ENCODE measurements at places on chromosomes 4 and X.

DNA sequence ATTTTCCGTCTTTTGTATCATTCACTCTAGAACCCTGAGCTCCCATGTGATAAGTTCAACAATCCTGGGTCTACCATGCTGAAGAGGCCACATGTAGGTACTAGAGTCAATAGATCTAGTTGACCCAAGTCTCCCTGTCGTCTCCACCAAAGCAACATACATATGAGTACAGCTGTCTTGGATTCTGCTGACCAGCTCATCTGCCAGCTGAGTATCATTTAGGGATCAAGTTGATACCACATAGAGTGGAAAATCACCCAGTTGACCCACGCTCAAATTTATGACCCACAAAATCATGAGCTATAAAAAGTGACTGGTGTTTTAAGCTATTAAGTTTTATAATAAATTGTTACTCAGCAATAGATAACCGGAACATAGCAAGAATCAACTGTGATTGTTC, 61.8 kb downstream of the DMD start:
- DNase-seq, result no peak

GRCh38 chr4:95546221-95546620, 2.6 kb downstream of the UNC5C start:
- DNase-seq, result no peak

- no peak for DNase-seq
These were observed 65.7 kb upstream of the PSAPL1 start for GRCh38 chr4:7500404-7500803.

DNA sequence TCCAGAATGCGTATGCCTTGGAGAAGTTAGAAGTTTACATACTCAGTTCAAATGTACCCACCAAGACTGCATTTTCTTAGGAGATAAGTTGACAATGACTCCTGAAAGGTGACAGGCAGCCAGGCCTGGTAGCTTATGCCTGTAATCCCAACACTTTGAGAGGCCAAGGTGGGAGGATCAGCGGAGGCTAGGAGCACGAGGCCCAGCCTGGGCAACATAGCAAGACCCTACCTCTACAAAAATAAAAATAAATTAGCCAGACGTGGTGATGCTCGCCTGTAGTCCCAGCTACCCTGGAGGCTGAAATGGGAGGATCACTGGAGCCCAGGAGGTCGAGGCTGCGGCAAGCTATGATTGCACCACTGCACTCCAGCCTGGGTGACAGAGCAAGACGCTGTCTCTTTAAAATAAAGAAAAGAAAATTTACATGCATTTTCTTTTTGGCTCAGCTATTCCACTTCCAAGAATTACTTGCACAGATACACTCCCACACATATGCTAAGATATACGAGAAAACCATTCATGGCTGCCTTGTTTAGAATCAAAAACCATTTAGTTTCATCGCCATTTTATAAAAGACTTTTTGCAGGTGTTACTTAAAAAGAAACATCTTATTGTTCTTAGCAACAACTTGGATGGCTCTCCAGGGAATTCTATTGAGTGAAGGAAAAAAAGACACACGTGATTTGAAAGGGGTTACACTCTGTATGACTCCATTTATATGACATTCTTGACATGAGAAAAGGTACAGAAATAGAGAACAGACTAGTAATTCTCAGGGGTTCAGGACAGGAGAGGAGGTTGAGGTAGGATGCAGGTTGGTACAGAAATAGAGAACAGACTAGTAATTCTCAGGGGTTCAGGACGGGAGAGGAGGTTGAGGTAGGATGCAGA, 66.3 kb downstream of the DHRSX start:
- DNase-seq, result no peak

- no peak for DNase-seq
These were observed 41.1 kb upstream of the PPARGC1A start for GRCh38 chr4:23930750-23931488.

DNA sequence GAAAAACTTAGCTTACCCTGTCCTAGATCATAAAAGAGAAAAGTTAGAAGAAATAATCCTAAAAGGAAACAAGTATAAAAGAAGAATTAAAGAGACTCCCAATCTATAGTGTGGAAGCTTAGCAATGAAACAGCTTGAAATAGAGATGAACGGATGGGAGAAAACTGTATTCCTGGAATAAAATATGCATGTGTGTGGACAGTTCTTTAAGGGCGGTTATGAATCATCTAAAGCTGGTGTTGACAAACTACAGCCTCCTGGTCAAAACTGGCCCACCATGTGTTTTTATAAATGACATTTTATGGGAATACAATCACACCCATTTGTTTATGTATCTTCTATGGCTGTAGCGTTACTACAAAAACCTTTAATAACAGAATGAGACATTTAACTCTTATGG, 69.4 kb downstream of the OR13H1 start:
- no peak for DNase-seq

DNA sequence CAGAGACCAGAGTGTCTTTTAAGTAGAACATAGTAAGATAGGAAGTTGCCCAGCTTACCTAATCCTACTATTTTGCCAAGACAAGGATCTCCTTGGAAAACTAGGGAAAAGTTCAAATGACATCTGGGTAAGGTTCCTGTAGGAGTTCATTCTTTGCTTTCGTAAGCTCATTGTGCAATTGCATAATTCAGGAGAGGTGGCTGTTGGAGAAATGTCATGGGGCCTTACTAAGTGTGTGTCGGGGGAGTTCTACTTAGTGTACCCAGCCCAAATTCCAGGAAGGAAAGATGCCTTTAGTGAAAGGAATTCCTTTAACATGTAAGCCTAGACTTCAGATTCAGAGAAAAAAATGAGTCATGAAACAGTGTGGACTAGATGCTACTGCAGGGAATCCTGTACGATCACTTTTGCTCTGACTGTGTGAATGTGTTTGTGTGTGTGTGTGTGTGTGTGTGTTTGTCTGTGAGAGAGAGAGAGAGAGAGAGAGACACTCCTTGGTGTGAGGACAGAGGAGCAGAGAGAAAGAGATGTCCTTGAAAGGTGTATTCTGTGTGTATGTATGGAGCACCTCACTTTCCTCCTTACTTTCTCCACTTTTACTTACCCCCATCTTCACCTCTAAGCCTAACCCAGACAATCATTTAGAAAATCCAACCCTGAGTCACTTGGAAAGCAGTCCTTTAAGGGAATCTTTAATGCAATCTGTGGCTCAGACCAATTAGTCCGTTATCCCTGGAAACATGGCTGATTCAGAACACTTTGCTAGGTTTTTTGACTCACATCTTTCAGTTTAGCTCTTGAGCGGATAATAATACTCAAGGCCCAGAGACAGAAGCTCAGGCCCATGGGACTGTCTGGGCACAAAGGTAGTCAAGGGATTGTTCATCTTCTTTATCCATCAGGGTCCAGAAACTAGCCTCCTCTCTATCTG, 114.5 kb upstream of the ACSL4 start:
- DNase-seq, result peak; percentile 75

GRCh38 chr4:41028392-41029076, 185.8 kb downstream of the APBB2 start:
- no peak for DNase-seq

DNA sequence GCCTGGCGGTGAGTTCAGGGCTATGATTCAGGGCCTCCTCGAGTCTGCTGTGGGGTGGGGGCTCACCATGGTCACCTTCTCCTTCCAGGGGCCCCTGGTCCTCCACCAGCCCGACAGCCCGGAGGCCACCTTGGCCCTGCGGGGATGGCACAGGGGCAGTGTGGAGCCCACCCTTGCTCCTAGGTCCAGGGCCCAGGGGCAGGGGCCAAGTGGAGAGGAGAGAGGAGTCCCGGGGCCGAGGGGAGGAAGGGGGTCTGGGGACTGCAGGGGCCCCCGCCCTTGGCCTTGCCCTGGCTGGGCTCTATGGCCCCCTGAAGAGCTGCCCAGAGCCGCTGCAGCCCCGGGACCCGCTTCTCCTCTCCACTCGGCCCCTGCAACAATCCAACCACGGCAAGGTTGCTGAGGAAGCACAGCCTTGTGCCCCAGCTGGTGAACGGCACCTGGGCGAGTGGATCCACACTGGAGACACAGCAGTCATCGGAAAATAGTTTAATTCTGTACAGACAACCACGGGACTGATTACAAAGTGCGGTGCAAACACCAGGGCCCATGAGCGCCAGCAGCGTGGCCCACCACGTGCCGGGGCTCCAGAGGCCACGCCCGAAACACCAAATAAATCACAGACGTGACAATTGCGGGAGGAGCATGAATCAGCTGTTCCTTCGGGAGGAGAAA, 23.0 kb upstream of the CPLX1 start:
- DNase-seq, result no peak

- DNase-seq, result no peak
These were observed 46.8 kb upstream of the BCOR start for GRCh38 chrX:40144576-40144975.

- no peak for DNase-seq
These were observed 13.6 kb downstream of the ABCG2 start for GRCh38 chr4:88144866-88145300.

DNA sequence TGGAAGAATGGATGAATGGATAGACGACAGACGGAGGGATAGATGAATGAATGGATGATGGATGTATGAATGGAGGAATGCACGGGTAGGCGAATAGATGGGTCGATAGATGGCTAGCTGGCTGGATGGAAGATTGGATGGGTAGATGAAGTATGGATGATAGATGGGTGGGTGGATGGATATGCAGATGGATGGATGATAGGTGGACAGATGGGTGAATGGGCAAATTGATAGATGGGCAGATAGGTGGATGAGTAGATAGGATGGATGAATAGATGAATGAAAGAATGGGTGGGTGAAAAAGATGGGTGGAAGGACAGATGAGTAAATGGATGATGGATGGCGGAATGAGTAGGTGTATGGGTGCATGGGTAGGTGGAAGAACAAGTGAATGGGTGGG, 57.3 kb downstream of the EVC2 start:
- DNase-seq, result no peak

DNA sequence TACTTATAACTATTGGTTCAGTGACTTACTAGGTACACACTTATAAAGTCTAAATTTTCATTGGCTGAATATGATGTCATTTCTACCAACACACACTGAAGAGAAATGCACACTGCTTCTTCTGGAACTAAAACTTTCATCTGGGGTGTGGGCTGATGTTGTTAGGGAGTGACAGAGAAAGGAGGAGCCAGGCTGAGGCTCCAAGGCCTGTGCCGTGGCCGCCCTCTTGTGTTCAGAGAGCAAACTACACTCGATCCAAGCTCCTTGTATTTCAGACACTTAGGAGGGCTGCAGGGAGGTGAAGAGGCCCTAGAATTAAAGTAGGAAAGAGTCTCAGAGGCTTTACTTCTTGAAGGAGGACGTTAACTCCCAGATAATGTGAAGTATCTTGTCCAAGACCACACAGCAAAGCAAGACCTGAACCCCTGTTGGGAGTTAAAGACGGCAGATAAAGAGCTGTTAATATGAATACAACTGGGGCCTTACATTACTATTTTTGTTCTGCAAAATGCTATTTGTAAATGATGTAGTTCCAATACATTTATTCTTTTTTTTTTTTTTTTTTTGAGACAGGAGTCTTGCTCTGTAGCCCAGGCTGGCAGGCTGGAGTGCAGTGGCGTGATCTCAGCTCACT, 137.5 kb downstream of the AFAP1 start:
- no peak for DNase-seq

DNA sequence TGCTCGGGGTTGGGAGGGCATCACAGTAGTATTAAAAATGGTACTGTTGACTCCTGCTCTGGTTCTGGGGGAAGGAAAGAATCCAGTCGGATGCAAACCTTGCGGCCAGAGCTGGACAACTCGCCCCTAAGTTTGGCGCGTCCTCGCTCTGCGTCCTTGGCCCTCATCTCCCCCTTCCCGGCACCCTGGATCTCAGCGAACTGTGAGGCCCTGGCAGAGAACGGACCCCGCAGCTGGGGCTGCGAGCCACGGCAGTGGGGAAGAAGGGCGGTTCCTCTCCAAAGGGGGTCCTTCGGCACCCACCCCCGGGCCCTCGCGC, 14.0 kb downstream of the ARHGEF6 start:
- DNase-seq, result no peak

GRCh38 chr4:134388351-134388750, 186.8 kb upstream of the PABPC4L start:
- no peak for DNase-seq

- DNase-seq, result no peak
These were observed 134.4 kb upstream of the CPEB2 start for GRCh38 chr4:14867847-14868246.

DNA sequence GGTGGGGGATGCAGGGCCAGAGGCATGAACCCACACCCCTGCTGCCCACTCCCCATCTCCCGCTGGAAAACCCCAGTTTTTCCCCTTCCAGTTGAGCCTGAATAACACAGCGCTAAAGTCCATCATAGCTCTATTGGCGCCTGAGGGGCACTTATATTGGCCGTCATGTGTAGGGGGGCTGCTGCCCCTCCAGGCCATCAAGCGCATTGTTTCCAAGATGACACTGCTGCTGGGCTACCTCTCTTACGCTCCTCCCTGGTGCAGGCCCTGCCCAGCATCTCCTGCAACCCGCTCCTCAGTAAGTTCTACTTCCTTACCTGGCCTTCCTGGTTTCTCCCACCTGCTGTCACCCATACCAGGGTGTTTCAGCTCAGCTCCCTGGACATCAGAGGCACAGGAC, 205.0 kb upstream of the RPL34 start:
- no peak for DNase-seq

GRCh38 chr4:127889903-127890302, 9.2 kb downstream of the PLK4 start:
- no peak for DNase-seq

DNA sequence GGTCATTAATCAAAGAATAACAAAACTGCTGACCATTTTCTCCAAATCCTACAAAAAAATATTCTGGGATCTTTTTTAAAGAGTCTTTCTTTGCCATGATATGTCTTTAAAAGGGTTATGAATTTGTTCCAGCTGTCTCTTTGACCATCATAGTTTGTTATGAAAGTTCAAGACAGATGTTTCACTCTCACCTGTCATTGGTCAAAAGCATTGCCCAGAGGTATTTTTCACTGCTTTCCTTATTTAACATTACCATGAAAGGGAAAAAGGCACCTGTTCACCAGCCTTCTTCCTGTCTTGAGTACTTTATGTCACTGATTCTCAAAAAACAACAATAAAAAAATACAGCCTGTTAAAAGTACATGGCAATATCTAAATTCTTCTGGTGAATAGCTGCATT, 643.8 kb downstream of the FAT4 start:
- DNase-seq, result no peak

DNA sequence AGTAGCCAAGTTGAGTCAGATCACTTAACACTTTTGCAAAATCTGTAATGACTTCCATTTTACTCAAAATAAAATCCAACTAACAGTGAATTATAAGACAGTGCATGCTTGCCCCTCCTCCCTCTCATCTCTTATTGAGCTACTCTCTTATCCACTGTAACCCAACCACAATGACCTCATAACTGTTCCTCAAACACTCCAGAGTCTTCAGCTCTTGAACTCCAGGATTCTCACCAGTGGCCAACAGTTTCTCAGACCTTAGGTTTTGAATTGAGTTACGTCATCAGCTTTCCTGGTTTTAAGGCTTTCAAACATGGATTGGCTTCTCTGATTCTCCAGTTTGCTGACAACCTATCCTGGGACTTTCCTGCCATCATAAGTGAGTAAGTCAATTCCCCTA, 938.3 kb downstream of the RAB28 start:
- DNase-seq, result no peak

DNA sequence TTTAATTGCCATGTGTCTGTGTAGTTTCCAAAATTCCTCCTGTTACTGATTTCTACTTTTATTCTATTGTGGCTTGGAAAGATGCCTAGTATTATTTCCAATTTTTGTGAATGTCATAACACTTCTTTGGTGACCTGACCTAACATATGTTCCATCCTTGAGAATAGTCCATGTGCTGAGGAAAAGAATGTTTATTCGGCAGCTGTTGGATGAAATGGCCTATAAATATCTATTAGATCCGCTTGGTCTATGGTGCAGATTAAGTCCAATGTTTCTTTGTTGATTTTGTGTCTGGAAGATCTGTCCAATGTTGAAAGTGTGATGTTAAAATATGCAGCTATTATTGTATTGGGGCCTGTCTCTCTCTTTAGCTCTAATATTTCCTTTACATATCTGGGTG, 219.2 kb upstream of the HDX start:
- DNase-seq, result no peak

All from AG09319 (cell line).